ENCODE measurements at places on chromosomes 1 and 21.

DNA sequence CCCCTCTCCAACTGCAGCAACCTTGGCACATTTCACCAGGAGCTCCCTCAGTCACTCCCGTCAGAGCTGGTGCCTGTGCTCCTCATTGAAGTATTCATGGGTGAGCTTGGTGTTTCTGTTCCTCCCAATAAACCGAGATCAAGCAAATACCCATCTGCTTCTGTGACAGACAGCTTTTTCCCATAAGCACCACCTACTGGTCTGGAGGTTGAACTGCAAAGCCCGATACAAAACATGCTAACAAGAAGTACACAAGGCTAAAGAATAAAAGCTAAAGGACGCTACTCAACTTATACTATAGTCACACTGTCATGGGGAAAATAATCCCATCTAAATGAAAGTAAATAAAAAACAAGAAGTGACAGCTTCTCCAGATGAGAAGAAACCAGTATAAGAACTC lies 111.9 kb upstream of the C21orf91 start:
- DNase-seq = peak; percentile 51

DNA sequence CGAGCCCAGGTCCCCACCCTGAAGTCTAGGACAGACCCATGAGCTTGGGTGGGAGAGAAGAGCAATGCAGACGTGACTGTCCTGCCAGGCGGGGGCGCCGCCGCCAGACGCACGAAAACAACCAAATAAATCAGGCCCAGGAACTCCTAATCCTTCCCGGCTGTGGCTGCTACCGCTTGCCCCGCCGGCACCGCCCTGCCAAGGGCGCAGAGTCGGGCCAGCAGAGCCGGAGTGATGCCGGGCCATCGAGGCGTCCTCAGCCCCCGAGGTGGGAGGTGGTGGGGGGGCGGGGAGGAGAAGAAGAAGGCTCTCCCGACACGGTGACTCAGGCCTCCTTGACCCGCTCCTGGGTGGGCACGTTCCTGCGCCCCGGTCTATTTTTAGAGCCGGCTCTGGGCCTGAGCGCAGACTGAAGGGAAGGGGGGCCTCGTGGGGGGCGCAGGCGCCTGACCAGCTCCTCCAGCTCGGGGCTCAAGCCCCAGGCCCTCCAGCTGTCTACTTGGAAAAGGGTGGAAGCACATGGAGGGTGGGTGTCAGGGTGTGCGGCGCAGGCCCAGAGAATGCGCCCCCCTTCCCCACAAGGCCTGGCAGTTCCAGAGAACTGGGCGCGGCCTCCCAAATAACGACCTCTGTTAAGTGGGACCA lies 10.7 kb upstream of the COL16A1 start:
- DNase-seq = no peak

- no peak for DNase-seq
These were observed 170.3 kb downstream of the GREM2 start for GRCh38 chr1:240441669-240442068.

GRCh38 chr1:160945079-160945478 lies 9.5 kb downstream of the ITLN2 start:
- DNase-seq = no peak

DNA sequence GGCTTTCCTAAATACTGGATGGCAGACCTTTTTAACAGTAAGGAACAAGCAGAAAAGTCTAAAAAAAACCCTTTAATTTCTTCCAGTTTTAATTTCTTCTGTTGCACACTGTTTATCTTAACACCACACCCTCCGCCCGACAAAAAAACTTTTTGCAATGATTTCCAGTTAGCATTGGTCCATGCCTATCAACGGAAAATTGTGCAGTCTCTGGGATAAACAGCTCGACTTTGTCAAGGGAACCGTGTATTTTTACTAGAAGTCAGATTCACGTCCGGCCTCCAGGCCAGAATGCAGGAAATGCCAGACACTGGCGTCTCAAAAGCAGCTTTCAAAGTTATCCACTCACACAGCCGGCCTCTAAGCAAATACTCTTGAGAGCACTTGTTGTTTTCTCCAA lies 378 bp upstream of the NUP210L start:
- no peak for DNase-seq

- DNase-seq = no peak
These were observed 19.9 kb upstream of the CLDN14 start for GRCh38 chr21:36499578-36500471.

Measured in Jurkat, Clone E6-1 (cell line).